ENCODE measurements at places on chromosomes 6 and 20. TPM values are rescaled to one million over a fixed set of nuclear protein-coding genes. Genes with fewer than 3 reads are reported as not detected.

- DNase-seq = peak; percentile 41
Observed at GRCh38 chr6:170144571-170145271, 146.2 kb downstream of the DLL1 start.

- DNase-seq = no peak
Observed at GRCh38 chr20:24998631-24999445, 6.3 kb upstream of the APMAP start.

DNA sequence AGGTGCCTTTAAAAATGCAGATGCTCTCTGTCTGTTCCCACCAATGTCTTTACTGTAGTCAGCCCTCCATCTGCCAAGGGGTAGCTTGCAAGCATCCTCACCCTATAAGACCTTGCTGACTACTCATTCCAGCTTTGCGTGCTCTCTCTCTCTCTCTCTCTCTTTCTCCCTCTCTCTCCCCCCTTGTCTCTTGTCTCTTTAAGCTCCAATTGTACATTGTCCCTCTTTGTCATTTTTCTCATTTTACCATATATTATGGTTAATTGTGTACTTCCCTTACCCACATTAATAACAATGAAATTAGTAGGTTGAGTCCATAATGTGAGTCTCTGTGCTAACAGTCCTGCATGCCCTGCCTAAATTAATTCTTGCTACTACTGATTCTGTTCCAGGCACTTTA lies 350.2 kb upstream of the CDH4 start:
- no peak for DNase-seq

DNA sequence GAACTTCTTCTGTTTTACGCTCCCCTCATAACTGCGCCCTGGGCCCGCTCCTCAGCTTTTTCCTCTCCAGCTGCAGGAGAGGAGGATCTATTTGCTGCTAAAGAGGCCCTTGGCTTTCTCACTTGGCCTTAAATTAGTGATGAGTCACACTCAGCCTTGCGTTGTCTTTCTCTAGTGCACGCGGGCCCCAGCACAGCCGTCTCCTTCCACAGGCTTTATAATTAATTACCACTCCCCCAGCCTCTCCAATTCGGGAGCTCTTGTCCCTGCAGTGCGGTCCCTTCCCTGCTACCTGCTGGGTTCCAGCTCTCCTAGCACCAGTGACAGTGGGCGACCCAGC lies 25.2 kb downstream of the PACSIN1 start:
- DNase-seq = peak; percentile 20

DNA sequence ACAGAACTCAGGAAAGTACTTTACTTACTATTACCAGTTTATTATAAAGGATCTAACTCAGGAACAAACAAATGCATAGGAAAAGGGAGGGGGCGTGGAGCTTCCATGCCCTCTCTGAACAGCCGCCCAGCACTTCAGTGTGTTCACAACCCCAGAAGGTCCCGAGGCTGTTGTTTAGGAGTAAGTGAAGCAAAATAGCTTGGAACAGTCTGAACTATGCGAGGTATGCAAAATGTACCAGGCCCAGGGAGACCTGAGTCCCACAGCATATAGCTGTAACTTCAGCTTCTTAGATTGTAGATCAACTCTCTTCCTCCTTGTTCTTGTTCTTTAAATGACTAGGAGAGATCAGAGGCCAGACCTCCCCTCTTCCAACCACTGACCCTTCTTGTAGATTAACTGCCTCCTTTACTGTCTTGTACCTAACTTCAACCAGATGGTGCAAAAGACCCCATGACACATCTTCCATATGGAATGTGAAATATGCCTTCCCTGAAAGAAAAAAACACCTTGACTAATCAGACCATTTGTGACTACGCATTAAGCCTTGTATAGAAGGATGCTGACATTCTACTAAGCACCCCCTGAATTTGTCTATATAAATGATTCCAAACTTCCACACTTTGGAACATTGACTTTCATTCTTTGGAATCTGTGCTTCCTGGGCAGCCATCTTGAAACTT lies 98.8 kb upstream of the SNX9 start:
- DNase-seq = no peak

- DNase-seq = no peak
Observed at GRCh38 chr6:154122195-154122925, 83.3 kb downstream of the OPRM1 start.

DNA sequence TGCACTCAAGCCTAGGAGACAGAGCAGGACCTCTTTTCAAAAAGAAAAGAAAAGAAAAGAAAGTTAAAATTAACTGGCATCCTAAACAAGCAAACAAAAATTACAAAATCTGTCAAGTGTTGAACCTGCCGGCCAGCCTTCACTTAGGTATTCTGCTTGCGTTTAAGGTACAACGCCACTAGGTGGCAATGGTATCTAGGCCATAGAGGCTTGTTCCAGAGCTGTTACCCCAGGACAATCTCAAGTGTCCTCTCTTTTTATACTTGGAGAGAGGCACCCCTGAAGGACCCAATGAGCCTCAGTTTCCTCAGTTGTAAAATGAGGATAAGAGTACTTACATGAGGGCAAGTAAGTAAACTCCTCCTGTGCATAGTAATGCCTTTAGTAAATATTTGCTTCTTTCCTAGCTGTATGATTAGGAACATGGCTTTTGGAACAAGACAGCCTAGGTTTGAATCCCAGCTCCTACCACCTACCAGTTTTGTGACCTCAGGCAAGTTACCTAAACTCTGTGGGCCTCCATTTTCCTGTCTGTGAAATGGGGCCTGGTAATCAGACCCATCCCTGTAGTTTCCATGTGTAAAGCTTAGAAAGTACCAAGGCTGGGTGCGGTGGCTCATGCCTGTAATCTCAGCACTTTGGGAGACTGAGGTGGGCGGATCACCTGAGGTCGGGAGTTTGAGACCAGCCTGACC lies 5.8 kb upstream of the PACSIN1 start:
- peak; percentile 63 for DNase-seq

- peak; percentile 29 for DNase-seq
Observed at GRCh38 chr20:6838181-6838826, 70.8 kb downstream of the BMP2 start.

- no peak for DNase-seq
Observed at GRCh38 chr6:100979267-100979666, 98.1 kb upstream of the ASCC3 start.

DNA sequence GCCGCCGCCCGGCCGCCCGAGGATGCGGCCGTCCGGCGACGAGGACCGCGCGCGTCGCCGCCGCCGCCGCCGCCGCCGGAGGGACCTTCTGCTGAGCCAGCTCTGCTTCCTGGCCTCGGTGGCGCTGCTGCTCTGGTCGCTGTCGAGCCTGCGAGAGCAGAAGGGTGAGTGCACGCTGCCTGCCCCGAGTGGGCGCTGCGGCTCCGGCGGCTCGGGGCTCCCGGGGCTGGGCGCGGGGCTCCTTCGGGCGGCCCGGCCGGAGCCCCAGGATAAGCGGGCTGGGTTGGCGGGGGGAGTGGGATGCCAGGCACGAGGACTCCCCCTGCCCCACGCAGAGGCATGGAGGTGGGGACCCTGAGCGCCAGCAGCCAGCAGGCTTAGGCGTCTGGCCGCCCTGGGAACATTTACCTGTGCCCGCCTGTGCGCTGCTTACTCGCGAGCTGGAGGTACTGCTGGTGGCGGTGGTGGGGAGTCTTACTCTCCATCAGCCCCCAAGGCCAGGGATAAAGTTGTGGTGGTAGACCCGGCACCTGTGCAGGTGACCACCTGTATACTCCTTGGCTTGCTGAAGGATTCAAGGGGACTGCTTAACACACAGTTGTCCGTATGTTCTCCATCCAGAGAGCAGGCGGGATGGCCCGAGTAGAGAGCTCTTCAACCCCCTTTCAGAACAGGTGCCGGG lies 520 bp downstream of the SLC24A3 start:
- DNase-seq = no peak

DNA sequence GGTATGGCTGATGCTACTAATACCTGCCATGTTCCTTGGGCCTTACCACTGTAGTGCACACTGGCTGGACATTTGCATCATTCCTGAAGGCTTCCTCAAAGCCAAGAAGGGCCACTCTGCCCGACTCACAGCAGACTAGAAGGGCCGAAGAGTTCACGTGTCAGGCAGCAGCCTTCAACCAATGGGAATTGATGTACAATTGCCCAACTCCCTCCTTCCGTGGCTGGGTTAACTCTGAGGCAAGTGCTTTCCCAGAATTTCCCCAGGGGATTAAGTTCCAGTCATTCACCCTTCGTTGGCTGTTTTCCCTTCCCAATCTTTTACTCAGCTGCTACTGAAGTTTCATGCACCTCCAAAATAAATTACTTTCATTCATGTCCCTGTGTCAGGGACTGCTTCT lies 29.8 kb downstream of the PSMB9 start:
- peak; percentile 88 for DNase-seq

DNA sequence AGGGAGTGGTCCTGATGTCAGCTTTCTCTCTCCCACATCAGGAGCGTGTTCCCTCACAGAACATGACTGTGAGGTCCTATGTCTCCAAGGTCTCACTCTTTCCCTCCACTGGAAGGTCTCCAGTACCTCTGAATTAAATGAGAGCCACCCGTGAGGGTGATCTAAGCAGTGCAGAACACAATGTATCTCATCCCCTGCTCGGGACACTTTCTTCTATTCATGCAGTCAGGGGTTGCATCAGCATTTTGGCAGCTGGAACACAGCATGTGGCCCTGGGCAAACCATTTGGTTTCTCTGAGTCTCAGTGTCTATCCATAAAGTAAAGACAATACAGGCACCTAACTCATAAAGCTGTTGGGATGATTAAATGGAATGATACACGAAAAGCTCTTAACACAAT lies 34.2 kb downstream of the MAFB start:
- peak; percentile 81 for DNase-seq

DNA sequence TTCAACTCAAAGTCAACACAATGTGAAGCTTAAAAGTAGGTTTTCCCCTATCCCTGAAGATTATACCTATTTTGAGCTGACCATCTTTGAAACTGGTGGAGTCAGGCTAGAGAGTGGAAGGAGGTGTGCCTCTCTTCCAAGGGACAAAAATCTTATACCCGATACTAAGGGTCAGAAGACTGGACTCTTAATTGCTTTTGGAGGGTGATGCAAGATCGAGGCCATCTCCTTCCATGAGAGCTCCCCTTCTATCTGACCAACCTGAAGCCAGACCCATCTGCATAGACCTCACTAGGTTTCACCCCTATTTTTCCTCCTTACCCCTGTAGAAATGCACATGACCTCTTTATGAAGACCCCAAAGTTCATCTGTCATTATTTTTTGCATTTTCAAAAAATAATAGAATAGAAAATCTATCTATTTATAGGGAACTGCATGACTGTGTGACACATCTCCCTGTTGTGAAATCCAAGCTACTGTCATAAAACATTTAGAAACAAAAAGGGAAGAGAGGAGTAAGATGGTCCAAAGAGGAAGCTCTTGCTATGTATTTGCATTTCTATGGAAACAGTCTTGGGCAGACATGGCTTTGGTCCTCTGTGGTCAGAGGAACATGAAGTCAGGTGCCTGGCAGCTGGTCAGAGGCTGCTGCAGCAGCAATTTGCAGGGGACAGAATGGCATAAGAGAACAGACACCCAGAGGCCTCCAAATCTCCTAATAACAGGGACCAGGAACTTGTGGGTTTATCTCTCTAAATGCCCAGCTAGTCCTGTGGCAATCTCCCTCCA lies 349.2 kb downstream of the MAFB start:
- DNase-seq = no peak

- DNase-seq = no peak
Observed at GRCh38 chr6:7745942-7746341, 20.0 kb downstream of the BMP6 start.

- no peak for DNase-seq
Observed at GRCh38 chr6:44702292-44702691, 314.8 kb downstream of the CDC5L start.

GRCh38 chr6:7991536-7991935 lies 72.7 kb downstream of the BLOC1S5 start:
- no peak for DNase-seq

DNA sequence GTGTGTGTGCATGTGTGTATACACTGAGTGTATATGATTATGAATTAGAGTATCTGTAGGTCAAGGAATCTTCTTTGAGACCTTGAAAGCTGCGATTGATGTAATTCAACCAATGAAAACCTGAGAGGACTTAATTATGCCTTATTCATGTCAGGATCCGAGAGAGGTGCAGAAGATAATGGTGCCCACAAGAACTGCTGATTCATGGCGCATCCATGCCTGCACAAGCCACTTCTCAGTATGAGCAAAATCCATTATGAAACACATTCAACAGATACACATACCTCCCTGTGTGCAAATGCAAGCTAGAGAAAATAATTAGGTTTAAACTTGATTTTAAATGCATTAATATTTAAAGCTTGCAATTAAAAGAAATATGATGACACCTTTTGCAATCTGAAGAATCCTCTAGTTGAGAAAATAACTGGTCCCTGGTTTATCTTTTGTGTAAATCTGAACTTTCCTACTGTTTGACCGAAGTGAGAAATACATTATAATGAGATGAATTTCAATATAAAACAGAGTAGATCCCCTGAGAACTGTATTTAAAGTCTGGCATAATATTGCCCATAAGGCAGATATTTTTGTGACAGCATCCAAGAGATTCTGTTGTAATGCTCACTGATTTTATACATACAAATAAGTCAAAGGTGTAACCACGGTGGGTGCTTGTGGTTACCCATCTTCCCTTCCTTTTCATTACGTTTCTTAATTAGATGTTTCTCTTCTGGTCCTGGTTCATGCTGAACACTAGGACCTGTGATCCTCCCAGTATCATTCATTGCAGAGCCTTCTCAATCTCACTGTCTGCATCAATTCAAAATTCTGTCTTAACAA lies 45.6 kb downstream of the LY86 start:
- DNase-seq = no peak

- peak; percentile 77 for DNase-seq
Observed at GRCh38 chr6:53793318-53794136, 1.3 kb upstream of the LRRC1 start.

DNA sequence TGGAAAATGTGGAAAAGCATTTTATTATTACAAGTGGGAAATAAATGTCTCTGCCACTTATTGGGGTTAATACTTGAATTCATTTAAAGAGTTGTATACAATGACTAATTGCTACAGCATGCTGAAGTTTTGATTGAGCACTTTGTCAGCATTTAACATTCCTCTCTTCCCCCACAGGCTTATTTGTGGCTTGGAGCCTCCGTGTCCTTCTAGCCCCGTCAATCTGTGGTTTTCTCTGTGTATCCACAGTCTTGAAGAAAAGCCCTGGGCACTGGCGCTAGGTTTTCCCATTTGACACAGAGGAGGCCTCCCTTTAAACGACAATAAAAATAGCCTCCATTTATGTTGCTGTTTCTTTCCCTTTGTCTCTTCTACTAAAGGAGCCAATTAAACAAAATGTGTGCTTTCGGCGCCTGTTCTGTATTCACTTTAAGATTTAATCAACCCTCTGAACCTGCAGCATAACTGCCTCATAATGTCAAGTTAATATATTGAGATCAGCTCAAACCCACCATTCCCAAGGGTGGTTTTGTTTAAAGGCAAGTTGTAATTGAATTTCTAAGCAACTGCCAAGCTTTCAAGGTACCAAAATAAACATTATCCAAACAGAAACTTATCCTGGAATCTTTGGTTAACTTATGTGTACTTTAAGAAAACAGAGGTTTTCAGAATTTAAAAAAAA lies 326.6 kb upstream of the RNF24 start:
- DNase-seq = peak; percentile 21

- DNase-seq = no peak
Observed at GRCh38 chr6:106536357-106536756, 92.9 kb downstream of the RTN4IP1 start.

- DNase-seq = no peak
Observed at GRCh38 chr6:111734068-111735061, 128.7 kb upstream of the TRAF3IP2 start.

Gene E2F1
- 3.7 TPM for total RNA-seq

Gene IRF4
- not detected for total RNA-seq

Gene SLC22A23
- total RNA-seq = 11.9 TPM

Gene CYB5R4
- 18.9 TPM for total RNA-seq

Gene C6orf15
- not detected for total RNA-seq

Gene TP53INP2
- 1.8 TPM for total RNA-seq

Gene OR2J1
- not detected for total RNA-seq

Gene CFB
- total RNA-seq = 24.6 TPM

Gene PMEPA1
- 68.5 TPM for total RNA-seq

Gene PTGIS
- not detected for total RNA-seq

Gene CYP21A2
- 0.88 TPM for total RNA-seq
